Pulmonary artery endothelial cell (primary cell): ENCODE measurements at places on chromosomes 3 and 15. TPM values are rescaled to one million over a fixed set of nuclear protein-coding genes. Genes with fewer than 3 reads are reported as not detected.

GRCh38 chr3:190193210-190193609 is 72.5 kb upstream of the P3H2 start:
- DNase-seq = no peak

DNA sequence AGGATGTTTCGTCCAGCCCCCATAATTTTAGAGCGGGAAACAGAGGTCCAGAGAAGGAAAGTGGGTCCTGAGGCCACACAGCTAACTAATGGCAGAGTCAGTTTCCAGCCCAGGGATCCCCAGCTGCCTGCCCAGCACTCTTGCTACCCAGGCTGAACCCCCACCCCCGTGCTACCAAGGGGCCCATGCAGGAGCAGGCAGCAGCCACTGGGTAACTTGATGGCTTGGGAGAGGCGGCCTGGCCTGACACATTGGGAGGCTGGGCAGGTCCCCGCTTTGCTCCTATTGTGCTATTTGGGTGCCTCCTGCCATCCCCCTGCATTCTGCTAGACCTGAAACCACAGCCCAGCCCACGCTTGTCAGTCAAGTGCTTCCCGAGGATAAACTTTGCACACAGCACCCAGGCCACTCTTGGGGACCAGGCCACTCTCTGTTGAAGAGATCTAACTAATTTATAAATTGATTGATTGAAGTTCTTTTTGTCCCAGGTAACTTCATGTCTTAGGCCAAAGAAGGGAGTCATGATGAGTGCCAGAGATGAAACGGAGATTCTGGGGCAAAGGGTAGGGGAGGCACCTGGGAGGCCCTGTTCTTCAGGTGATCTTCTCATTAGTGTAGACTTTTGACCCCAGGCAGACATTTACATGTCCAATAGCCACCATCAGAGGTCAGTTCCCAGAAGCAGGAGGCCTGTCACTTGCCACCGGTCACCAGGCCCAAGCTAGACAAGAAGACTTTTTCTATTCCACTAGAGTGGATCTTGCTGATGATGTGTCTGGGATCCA is 7.0 kb downstream of the PAK6 start:
- DNase-seq = no peak

DNA sequence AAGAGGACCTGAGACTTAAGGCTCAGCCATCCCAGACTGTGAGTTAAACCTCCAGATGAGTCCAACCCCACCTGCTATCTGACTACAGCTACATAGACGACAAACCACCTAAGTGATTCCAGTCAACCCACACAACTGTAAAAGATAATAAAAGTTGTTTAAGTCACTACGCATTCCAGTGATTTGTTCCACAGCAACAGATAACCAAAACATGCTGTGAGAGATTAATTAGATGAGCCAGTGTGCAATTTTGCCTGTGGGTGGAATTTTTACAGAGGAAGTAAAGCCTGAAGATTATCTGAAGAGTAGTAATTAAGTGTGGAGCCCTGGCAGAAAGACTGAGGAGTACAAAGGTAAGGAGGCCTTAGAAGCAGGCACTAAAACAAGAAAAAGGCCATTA is 5.4 kb downstream of the BTBD1 start:
- DNase-seq = no peak

DNA sequence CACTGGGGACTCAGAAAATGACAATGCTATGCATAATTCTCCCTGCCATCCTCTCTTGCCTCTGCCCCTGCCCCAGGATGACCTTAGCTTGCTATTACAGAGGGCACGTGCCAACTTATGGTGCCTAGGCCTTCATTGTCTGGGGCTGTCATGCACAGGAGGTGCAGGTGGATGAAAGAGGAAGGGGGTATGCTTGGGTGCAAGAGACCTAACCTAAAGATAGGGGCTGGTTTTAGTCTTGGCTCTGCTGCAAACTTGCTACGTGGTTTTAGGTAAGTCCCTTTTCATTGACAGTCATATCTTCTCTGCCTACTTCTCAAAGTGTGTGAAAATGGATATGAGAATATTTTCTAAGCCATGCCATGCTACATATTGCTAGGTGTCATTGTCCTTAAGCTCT is 161.3 kb downstream of the EPHB1 start:
- no peak for DNase-seq

DNA sequence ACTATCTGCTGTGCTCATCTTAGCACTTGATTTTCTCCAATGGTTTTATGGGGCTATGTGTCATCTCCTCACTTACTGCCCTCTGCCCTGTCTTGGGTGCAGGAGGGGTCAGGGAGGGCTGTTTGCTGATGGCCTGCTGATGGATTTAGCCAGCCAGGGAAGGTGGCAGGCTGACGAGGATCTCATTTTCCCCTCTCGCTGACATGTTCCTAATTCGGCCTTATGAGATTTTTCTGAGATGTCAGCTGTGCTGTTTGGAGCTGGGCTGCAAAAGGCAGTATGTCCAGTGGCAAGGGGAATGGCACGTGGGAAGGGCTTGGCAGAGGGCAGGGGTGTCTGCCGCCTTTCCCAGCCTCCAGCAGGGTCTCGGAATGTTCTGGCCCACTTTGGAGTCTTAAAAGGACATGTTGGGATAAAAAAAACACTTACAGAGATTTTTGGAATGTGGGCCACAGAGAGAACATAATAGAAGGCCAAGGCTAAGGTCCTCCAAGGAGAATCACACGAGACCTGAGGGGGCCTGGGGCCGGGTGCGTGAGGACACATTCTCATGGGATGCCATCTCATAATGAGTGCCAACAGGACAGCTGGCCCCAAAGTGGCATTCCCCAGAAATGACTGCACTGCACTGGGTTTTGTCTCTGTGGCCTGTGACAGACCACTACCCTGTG is 303.8 kb downstream of the TLE3 start:
- DNase-seq = no peak

- no peak for DNase-seq
These were observed 109.6 kb upstream of the FXR1 start for GRCh38 chr3:180802837-180803236.

DNA sequence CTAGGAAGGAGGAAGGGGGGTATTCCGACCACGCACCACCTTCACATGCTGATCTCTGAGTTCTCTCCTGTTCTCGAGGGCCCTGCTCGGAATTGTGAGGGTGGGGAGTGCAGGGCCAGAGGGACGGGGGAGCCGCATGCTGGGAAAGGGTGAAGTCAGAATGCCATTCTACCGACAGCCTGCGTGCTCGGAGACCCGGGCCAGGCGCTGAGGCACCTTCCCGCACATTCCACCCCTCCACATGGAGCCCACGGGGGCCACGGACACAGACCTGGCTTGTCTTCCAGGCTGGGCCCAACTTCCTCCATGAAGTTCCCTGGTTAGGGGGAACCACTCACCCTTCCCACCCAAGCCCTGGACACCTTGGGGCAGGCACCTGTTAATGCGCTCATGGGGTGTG is 28.7 kb upstream of the PIGZ start:
- no peak for DNase-seq

GRCh38 chr3:30676424-30677346 is 70.3 kb downstream of the TGFBR2 start:
- DNase-seq = no peak

DNA sequence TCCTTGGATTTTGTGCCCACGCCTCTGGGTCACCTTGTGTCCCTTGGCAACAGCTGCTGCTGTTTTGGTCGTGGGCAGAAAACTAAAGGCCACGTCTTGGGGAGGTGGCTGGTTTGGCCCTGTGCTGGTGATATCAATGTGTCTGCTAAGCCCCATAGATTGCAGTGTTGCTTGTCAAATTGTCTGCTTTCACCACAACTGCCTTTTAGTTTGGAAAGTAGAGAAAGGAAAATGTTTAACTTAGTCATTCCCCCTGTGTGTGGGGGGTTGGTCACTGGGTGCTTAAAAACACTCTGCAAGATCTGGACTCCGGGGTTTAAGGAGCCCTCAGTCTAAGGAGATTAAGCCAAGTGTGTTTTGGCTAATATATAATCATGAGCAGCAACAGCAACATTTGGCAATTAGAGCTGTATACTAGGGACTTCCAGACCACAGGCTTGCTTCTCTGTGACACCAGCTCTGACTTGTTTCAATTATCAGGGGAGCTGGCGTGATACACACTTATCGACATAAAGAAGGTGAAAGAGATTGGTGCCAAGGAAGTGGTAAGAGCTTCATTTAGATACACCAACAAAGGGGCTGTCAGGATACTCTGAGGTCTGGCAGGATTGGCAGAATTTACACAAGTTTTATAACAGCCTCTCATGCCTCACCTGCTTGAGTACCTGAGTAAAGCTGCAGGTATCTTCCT is 3.5 kb downstream of the SMAD3 start:
- no peak for DNase-seq

- DNase-seq = no peak
These were observed 250.4 kb upstream of the SLITRK3 start for GRCh38 chr3:165446555-165446954.

DNA sequence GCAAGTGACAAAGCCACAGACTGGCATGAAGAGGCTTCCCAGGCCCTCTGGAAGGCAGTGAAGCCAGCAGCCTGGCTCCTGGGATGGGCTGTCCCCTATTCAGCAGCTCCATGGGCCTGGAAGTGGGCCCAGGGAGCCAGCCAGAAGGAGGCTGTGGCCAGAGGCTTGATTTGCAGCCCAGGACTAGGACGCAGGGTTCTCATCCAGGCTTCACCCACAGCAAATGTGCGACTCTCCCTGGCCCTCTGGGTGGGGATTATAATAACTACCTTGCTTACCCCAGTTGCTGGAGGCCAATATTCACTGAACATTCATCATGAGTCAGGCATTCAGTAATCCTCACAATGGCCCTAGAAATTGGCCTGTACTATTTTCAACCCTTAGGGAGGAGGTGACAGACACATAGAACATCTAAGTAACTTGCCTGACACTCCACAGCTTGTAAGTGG is 24.6 kb upstream of the SRP14 start:
- no peak for DNase-seq

DNA sequence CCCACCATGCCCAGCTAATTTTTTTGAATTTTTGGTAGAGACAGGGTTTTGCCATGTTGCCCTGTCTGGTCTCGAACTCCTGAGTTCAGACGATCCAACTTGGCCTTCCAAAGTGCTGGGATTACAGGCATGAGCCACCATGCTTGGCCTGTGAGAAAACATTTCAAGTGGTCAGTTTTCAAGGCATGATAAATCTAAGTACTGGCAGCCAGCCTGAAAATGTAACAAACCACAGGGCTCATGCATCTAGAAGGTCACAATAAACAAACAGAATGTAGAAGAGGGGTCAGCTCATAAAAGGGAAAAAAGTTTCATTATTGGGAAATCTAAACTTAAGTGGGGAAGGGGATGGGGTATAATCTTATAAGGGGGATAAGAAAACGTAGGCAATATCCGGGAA is 39.9 kb downstream of the PPCDC start:
- DNase-seq = no peak

GRCh38 chr3:187969581-187969950 is 184.4 kb upstream of the LPP start:
- no peak for DNase-seq

GRCh38 chr3:26623419-26624208 is 1.0 kb downstream of the LRRC3B start:
- no peak for DNase-seq

GRCh38 chr3:177466074-177466473 is 268.8 kb upstream of the TBL1XR1 start:
- no peak for DNase-seq

DNA sequence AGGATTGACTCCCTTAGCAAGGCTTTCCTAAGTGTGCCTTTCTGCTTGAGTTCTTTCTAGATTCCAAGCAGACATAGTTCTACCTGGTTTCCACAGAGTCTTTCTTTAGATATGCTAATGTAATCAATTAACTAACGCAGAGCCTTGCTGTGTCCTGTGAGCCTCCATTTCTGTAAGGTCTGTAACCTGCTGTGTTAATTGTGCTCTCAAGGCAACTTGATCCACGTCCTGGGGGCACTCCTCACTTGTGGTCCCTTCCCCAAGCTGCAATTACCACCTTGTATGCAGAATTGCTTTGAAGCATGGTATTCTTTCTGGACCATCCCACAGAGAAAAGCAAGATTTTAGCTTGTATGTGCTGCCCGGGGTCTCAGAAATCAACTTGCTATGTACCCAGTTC is 29.5 kb upstream of the THSD4 start:
- DNase-seq = no peak

DNA sequence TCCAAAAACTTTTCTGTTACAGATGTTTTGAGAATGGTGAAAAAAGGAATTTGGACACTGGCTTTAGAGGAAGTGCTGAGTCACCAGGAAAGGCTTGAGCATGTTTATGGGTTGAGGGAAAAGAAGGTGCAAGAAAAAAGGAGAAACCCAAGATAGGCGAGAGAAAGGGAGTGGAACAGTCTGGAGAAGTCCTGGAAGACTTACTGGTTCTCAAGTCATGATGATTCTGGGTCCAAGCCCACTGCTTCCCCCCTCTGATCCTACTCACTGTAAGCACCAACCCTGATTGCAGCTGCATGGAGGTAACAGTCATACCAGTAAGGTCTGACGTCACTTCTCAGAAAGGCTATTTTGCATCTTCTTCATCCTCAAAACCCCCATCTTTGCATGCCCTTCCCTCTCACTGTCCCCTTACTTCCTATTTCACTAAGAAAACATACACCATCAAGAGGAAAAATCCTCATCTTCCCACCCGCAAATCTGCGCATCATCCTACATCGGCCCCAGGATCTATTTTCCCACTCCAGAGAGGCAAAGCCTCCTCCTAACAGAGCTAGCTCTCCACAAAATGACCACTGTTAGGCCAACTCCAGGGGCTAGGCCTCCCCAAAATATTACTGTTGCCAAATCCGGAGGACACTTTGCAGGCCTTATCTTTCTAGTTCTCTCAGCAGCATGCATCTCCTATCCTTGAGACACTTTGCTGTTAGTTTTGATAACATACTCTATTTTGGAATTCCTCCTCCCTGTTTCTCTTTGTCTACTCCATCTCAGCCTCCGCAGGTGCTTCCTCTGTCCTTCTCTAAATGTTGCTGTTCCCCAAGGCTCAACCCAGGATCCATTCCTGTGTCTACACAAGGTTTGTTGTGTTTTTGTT is 3.2 kb upstream of the ATP13A3 start:
- no peak for DNase-seq

- DNase-seq = no peak
These were observed 871.5 kb downstream of the DIPK2A start for GRCh38 chr3:144843099-144843498.

DNA sequence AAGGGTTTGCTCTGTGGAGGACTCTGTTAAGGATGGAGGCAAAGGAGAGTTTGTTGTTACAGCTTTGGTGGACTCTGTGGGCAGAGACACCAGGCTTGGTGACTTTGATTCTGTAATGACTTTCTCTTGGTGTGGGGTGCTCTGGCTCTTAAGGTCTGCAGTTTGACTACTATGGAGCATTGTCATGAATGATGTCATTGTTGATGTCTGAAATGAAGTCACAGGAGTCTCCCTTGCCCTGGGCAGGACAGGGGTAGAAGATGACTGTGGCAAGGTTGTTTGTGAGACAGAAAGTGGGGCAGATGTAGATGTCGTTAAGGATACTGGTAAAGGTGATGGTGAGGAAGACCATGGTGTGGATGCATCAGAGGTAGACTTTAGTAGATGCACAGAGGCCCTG is 42.7 kb downstream of the HEG1 start:
- no peak for DNase-seq

- no peak for DNase-seq
These were observed 20.2 kb downstream of the MYZAP start for GRCh38 chr15:57611938-57612337.

The GPR87 gene
- 0.07 TPM in 1 of 2 replicates, not detected in the other for total RNA-seq

The THOC7 gene
- 51.1 and 51.9 TPM in 2 replicates for total RNA-seq

The ADAMTS9 gene
- 42.4 and 58.3 TPM in 2 replicates for total RNA-seq

The CNTN4 gene
- total RNA-seq = not detected in 2 replicates

The MESP2 gene
- 0.14 TPM in 1 of 2 replicates, not detected in the other for total RNA-seq

The TLR9 gene
- 0.04 TPM in 1 of 2 replicates, not detected in the other for total RNA-seq

The UROC1 gene
- total RNA-seq = not detected in 2 replicates

The SLC28A2 gene
- not detected in 2 replicates for total RNA-seq

The DUOXA1 gene
- not detected in 2 replicates for total RNA-seq
